IMR-90 (cell line): ENCODE measurements at places on chromosomes 7 and 10.

DNA sequence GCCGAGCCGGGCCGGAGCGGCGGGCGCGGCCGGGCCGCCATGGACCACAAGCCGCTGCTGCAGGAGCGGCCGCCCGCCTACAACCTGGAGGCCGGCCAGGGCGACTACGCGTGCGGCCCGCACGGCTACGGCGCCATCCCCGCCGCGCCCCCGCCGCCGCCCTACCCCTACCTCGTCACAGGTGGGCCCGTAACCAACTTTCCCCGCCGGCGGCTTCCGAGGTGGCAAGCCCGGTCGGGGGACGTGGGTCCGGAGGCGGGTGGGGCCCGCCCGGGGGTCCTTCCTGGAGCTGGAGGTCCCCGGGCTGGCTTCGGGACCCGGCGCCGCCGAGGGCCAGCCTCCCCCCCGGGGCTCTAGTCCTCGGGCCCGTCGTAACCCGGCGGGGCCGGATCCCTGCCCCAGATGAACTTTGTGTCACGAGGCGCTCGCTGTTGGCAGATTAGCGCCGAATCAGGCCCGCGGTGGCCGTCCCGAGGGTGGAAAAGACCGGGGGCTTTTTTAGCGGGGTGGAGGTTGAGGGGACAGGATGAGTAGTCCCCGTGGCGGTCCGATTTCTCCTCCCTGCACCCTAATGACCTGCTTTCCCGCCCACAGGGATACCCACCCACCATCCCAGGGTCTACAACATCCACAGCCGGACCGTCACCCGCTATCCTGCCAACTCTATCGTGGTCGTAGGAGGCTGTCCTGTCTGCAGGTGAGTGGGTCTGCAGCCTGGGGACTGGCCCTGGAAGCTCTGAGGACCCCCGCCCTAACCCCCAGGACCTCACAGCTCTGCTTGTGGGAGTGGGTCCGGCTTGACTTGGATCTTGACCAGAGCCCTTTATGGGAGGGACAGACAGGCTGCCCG lies 496 bp downstream of the BRI3 start:
- DNase-seq = no peak

GRCh38 chr10:12406764-12407400 lies 57.5 kb downstream of the CAMK1D start:
- DNase-seq = no peak

DNA sequence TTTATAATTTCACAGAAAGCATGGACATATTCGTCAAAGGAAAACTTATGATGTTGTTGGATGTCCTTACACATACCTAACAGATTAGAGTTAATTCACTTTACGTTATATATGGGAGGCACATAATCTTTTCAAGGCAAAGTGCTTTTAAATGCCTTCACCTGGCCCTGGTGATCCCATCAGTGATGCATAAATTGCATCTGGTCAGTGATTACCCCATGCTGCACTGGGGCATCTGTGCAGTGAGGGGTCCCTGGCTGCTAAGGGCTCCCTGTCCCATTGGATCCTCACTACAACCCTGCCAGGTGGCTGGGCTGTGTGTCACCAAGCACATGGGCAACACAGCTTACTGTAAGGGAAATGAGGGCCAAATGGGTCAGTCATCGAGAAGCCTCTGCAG lies 441.1 kb downstream of the RPS24 start:
- DNase-seq = no peak

DNA sequence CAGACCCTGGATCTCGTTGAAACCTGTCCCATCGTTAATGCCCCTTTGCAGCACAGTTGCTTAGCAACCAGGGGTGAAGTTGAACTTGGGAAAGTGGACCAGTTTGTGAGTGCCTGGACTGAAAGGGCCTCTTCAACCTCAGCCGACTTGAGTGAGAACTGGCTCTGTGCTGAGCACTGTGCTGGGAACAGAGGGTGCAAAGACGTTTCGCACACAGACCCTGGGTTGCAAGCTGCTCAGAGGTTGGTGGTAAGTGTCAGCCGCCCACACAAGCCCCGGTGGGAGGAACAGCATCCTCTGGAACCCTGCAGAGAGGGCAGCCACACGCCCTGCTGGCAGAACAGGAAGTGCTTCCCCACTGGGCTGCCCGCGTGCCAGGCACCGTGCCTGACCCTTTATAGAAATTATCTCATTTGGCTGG lies 89.2 kb downstream of the CARD11 start:
- DNase-seq = no peak
